ENCODE measurements at places on chromosomes 5 and 9. TPM values are rescaled to one million over a fixed set of nuclear protein-coding genes. Genes with fewer than 3 reads are reported as not detected.
A peak's percentile ranks its signal among the peaks of the same experiment; 100 is the strongest.

The PCDHB14 gene
- not detected for total RNA-seq

The DMRT2 gene
- total RNA-seq = not detected

GRCh38 chr9:15249042-15249818 lies 57.8 kb downstream of the TTC39B start:
- no peak for DNase-seq

DNA sequence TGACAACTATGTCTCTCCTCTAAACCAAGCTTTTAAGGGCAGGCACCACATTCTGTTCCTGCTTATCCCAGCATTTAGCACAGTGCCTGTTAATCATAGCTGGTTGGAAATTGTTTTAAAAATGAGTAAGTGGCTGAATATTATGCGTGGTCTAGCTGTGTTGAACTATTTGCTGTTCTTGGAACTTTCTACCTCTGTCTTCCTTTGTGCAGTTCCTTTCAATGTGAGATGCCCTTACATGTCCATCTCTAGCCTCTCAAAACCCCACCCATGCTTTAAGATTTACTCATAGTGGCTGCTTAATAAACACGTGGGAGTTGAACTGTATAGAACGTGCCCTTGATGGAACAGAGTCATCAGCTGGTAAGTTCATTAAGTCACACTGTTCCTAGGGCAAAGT lies 34.5 kb downstream of the C9orf57 start:
- no peak for DNase-seq

- DNase-seq = peak; percentile 54
Observed at GRCh38 chr9:128818839-128819715, 777 bp downstream of the ENDOG start.

GRCh38 chr5:37077146-37077545 lies 172.0 kb downstream of the CPLANE1 start:
- no peak for DNase-seq

- DNase-seq = no peak
Observed at GRCh38 chr9:131396626-131397025, 2.7 kb downstream of the PRRC2B start.
